ENCODE measurements at places on chromosomes 3 and 15. TPM values are rescaled to one million over a fixed set of nuclear protein-coding genes. Genes with fewer than 3 reads are reported as not detected.
A peak's percentile ranks its signal among the peaks of the same experiment; 100 is the strongest.

DNA sequence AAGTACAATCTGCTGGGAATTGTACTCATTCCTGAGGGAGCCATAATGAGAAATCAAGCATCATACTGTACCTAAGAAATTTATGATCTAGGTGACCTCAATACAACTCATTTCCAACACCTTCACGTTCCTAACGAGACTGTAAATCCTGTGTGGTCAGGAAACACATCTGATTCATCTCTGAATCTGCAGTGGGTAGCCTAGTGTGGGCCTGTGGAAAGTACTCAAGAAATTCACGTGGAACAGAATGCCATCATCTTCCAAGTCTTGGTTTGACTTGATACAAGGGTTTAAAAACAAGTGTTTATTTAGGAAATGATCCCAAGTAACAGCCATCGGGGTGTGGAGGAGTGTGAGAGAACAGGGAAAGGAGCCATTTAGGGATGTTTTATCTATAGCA lies 568.9 kb downstream of the EDEM1 start:
- DNase-seq, result no peak
- H3K27me3 ChIP-seq, result no peaks in the 10 kb centered on the region
- H3K4me3 ChIP-seq, result no peak overlapping the region
- no peak overlapping the region for H3K27ac ChIP-seq

- no peaks in the 10 kb centered on the region for H3K36me3 ChIP-seq
- peak; percentile 24 for DNase-seq
- no peak overlapping the region for H3K4me3 ChIP-seq
- H3K27ac ChIP-seq, result no peak overlapping the region
- no peaks in the 10 kb centered on the region for H3K4me1 ChIP-seq
Observed at GRCh38 chr15:46304321-46304720, 669.5 kb downstream of the SQOR start.

GRCh38 chr15:79811406-79812405 lies 85.1 kb downstream of the MTHFS start:
- no peaks in the 10 kb centered on the region for H3K36me3 ChIP-seq
- no peak overlapping the region for H3K4me3 ChIP-seq
- H3K27ac ChIP-seq, result no peak overlapping the region
- no peaks in the 10 kb centered on the region for H3K27me3 ChIP-seq

Gene GABRA5
- total RNA-seq, result not detected

Measured in activated CD8-positive, alpha-beta T cell treated with anti-CD3 and anti-CD28 coated beads, Interleukin-2, amount 10 ng/mL, durations not matched to agents 7 days and 5 days (primary cell).